Placental pericyte (primary cell): ENCODE measurements at places on chromosomes 7 and 10. TPM values are rescaled to one million over a fixed set of nuclear protein-coding genes. Genes with fewer than 3 reads are reported as not detected.

Gene CTAGE8
- under 0.01 TPM in 2 replicates for total RNA-seq

Gene JAKMIP3
- total RNA-seq = under 0.01 TPM in 2 replicates

Gene LRIT1
- total RNA-seq = not detected in 2 replicates

Gene PTF1A
- total RNA-seq = not detected in 2 replicates

Gene NPFFR1
- not detected in 2 replicates for total RNA-seq
